ENCODE measurements at places on chromosomes 4 and X. TPM values are rescaled to one million over a fixed set of nuclear protein-coding genes. Genes with fewer than 3 reads are reported as not detected.

DNA sequence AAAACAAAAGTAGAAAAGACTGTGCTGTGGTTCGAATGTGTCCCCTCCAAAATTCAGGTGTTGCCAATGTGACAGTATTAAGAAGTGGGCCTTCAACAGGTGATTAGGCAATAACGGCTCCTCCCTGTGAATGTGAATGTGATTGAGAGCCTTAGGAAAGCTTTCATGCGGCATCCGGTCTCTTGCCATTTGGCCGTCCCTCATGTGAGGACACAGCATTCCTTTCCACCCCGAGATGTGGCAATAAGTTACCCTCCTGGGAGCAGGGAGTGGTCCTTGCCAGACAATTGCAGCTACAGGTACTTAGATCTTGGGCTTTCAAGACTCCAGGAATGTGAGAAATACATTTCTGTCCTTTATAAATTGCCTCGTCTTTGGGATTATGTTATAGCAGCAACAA is 129.3 kb downstream of the CPEB2 start:
- no peak for DNase-seq

- no peak for DNase-seq
Measured at GRCh38 chrX:37809970-37810369, 30.1 kb downstream of the CYBB start.

DNA sequence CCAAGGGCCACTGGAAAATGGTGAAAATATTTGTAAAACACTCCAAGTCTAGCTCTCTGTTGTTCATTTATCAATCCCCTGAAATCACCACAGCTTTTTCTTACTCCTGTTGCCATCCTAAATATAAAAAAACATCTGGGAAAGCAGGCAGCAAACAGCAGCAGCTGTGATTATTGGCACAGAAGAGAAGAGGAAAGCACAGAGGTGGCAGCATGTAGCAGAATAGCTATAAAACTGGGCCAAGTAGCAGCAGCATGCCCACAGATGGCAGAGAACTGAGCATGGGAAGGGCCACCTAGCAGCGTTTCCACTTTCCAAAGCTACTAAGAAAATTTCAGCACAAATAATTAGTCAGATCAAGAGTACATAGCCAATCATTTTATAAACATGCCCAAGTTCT is 307.2 kb downstream of the SLC7A11 start:
- no peak for DNase-seq

DNA sequence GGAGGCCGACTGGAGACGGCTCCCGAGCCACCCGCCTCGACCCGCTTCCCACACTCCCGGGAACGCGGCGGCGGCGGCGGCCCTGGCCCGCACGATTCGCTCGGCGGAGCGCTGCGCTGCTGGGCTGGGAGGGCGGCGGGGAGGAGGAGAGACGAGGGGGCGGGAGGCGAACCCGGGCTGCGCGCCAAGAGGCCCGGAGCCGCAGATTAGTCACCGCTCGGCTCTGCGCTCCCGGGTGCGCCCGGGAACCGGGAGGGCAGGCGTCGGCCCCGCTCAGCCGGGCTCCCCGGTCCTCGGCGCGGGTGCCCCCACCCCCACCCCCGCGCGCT is 11.2 kb upstream of the BCOR start:
- DNase-seq, result peak; percentile 87

DNA sequence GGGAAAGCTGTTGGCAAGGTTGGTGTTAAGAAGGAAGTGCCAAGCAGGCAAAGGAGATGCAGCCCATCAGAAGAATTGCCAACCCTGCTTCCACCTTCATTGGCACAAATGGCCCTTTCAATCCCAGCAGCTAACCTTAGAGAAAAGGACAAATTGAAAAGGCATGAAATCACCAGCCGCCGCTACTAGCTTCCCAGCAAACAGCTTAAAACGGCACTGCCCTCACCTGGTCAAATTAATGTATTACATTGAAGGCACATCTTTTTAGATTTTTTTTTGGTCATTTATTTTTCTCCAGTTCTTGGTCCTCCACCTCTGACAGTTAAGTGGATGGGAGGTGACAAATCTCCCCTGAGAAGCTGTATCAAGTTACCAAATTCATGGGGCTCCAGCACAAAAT is 51.0 kb upstream of the NHSL2 start:
- DNase-seq, result no peak

- no peak for DNase-seq
Measured at GRCh38 chr4:128590773-128591172, 218.7 kb upstream of the JADE1 start.

- no peak for DNase-seq
Measured at GRCh38 chr4:152143806-152144205, 383.0 kb upstream of the GATB start.

DNA sequence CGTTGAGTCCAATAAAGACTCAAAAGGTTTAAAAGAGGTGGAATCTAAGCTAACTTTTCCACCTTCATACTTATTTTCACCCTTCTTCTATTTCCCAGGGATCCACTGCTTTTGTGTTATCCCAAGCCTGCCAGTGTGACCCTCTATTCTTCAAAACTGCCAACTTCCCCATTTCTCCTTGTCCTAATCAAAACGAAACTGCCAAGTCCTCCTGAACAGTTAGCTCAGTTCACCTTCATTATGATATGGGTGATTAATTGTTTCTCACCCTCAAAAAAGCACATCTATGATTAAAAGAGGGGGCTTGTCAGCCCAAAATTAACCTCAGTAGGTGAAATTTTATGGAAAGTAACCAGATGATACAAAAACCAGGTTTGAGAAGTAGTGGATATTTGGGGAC is 108.4 kb downstream of the GUCY2F start:
- DNase-seq, result no peak

DNA sequence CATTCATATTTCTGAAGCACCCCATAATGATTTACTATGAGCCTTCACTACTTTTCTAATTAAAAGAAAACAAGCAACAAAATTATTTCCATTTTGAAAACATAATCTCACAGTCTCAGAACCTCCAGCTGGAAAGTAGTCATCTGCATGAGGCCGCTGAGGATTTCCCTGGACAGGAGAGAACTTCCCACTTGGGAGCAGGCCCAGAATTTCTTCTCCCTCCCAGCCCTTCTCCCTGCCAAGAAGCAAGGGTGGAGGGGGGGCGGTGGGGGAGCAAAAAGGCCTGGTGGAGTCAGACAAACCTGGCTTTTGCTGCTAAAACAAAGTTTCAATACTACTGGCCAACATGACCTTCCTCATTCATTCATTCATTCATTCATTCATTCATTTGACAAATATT is 167.3 kb downstream of the PJA1 start:
- no peak for DNase-seq

DNA sequence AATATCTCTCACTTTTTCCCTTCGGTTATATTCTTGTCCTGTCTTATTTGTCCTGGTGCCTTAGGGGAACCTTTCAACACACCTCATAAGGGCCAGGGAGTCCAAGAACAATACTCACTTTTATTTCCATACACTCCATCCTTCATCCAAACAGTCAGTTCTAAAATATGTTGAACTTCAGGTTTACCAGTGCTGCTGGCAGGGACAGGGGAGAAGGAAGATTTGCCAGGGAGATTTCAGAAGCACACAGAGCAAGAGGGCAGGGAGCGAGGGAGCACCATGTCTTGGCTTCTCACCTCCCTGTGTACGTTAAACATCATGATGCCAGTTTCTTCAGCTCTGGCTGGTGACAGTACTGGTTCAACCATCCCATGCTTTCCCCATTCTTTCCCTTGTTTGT is 631.1 kb upstream of the FAT1 start:
- DNase-seq, result no peak

The PAGE1 gene
- not detected for total RNA-seq

The GAGE12J gene
- total RNA-seq, result not detected

The SCML1 gene
- 13.0 TPM for total RNA-seq

The ARMCX5 gene
- total RNA-seq, result 7.3 TPM

GRCh38 chr4:54227256-54228055 is 1.6 kb upstream of the PDGFRA start:
- peak; percentile 65 for DNase-seq

DNA sequence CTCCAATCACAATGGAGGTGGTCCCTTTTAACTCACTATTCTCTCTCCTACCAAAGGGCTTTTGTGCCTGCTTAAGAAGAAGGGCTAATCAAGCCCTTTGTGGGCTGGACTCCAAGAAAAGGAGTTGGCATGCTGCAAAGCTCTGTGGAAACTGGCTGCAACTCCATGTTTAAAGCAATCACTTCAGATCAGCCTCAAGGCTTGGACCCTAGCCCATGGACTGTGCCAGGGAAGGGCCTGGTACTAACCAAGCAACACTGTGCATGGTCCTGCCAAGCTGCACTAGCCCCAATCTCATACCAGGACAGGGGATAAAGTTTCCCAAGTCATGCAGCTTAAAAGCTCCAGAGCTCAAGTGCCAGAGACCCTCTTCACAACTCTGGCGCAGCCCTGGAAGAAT is 86.7 kb downstream of the ATP8A1 start:
- DNase-seq, result no peak

The NAP1L3 gene
- total RNA-seq, result 12.9 TPM

The DDX53 gene
- not detected for total RNA-seq

The SSX2 gene
- total RNA-seq, result not detected

The ZNF157 gene
- total RNA-seq, result 0.72 TPM

The COL4A5 gene
- total RNA-seq, result 48.0 TPM

- DNase-seq, result no peak
Measured at GRCh38 chrX:108219949-108220601, 128.5 kb downstream of the ATG4A start.

GRCh38 chr4:152389359-152389758 is 146.5 kb downstream of the FBXW7 start:
- no peak for DNase-seq

DNA sequence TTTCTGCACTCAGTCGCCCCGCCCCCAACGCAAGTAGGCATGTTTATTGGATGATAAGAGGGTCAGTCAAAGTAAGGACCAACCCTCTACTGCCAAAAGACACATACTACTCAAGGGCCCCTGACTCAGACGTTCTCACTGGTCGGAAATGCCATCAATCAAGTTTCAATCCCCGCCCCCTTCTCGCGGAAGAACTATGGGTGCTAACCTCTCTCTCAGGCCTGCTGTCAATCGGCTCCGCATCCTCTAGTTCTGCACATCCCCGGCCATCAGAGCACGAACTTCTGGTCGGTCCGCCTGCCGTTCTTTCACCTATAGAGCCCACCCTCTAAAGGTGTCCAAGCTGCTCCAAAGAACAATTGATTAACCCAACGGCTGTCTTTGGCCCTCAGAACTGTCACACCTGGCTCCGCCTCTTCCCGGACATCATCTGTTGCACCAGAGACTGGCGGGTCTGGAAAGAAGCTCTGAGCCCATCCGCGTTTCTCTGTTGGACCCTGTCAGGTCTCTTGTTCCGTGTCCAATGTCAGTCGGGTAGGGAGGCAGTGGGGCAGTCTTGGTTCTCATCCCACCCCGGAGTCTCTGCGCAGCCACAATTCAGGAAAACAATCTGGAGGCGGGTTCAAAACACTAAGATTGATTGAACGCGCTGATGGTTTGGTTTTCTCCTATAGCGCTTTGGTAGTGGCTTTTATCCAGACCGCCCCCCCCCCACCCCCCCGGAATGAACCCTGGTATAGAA is 15.2 kb downstream of the NDUFB11 start:
- DNase-seq, result peak; percentile 92

The CT47B1 gene
- total RNA-seq, result not detected

GRCh38 chrX:149497626-149498025 is 7.5 kb downstream of the IDS start:
- no peak for DNase-seq

DNA sequence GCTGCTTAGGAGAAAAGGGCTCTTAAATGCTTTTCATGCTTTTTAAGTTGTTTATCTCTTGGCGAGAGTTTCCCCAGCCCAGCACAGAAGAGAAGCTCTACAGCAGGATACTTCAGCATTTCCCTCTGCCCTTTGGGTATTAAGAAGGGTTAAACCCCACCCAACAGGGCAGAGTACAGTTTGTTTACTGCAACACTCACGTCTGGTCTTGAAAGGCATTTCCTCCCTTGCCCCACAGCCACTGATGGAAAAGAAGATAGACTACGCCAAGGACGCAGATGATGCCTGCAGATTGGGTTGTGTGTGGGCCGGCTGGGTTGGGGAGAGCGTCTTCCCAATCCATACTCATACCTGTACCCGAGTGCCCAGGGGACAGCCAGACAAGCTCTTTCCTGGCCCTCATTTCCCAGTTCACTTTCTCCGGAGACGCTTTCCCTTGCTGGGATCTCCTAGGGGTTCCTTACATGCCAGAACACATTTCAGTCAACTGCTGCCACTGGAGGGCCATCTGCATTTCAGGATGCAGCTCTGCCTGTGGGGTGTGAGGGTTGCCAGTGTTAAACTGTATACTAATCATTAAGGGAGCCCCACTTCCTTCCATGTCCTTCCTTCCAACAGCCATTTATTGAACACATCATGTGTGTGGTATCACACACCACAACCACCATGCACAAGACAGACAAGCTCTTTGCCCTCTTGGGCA is 96.5 kb upstream of the DHX15 start:
- DNase-seq, result no peak

GRCh38 chr4:55539658-55540057 is 7.1 kb downstream of the CLOCK start:
- no peak for DNase-seq

Measured in aorta (tissue), 5 donors.